ENCODE measurements at places on chromosomes 7 and 10.
A peak's percentile ranks its signal among the peaks of the same experiment; 100 is the strongest.

DNA sequence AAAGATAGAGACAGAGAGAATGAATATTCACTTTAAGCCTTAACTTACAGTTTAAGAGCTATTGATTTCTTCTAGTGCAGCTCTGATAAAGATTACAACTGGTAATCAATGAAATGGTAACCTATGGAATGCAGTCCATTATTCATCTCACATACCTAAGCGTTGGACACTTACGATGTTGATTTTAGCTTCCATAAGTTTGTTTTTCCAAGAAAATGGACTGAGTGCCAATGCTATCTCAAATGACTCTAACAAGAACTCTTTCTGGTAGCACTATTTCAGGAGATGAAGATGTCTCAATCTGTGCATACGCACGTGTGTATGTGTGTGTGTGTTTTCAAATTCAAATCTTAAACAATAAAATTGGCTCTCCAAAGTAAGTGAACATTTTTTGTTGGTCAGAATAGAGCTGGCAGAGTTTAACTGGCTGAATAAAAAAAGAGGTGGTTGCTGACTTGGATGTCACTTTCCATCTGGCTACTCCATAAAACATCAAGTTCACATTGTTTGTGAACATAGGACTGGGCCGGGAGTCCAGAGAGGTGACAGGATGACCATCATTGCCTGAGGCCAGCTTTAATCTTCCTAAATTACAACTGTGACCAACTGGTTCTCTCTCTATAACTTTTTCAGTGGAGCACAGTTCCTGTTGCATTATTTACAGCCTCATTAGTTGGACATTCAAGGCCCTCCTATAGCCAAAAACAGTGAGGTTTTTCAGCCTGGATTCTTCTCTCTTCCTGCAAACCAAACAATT, 106.9 kb upstream of the CSTF2T start:
- DNase-seq, result no peak

GRCh38 chr10:84163996-84164395, 9.6 kb upstream of the GPR15LG start:
- DNase-seq, result no peak

GRCh38 chr10:86646933-86647332, 7.4 kb upstream of the OPN4 start:
- DNase-seq, result no peak

GRCh38 chr7:52695973-52696595, 339.3 kb upstream of the POM121L12 start:
- DNase-seq, result no peak

- no peak for DNase-seq
These were observed 17.5 kb upstream of the RUFY2 start for GRCh38 chr10:68424454-68425014.

DNA sequence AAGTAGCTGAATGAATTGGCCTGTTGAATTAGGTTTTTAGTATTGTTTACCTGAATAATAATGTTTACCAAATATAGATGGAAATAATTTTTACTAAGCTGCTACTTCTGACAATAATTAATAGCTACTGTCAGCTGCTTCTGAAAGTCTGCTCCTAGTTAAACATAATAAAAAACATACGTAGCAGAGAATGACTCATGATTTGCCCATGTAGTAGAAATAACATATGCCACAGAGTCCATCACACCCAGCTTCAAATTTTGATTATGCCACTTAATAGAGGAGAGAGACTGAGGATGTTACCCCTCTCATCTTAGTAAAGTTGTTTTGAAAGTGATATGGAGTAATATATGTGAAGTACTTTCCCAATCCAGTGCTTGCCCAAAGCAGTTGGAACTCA, 57.6 kb upstream of the MDFIC start:
- DNase-seq, result no peak

DNA sequence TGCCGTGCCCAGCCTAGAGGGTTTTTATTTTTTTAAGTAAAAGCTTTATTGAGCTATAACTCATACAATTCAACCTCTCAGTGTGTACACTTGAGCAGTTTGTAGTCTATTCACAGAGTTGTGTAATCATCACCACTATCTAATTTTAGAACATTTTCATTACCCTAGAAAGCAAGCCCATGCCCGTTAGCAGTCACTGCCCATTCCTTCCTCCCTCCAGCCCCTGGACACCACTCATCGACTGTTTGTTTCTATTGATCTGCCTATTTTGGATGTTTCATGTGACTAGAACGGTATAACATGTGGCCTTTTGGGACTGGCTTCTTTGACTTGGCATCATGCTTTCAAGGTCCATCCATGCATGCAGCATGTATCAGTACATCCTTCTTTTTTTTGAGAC, 25.7 kb upstream of the SEC61A2 start:
- no peak for DNase-seq

DNA sequence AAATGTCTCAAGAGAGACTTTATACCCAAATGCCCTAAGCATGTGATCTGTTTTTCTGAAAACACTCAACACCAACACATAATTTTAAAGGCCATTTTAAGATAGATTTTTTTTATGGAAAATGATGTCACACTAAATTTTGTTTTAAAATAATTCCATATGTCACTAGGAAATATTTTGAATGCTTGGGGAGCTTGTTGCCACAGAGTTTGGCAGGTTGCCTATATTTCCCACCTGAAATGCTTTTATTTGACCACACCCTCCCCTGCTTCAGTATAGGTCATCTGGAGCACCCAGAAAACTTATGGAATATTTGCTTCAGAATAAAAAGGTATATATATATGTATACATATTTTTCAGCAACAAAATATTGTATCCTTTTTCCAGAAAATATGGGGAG, 180.0 kb upstream of the ANK3 start:
- no peak for DNase-seq

DNA sequence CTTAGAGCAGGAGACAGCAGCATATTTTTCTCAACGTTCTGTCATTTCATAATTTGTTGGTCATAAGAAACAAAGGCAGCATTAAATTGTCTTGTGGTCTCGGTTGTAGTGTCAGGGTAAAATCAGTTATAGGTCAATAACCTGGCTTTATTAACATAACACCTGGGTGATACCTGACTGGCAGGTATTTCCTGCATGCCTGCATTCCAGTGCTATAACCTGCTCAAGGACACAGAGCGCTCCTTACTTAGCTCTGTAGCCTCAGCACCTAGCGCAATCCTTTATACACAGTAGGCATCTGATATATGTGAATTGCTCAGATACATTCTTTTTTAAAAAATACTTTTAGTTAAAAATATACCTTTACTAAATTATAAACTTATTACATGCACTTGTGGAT, 38.9 kb upstream of the PRKG1 start:
- DNase-seq, result no peak

DNA sequence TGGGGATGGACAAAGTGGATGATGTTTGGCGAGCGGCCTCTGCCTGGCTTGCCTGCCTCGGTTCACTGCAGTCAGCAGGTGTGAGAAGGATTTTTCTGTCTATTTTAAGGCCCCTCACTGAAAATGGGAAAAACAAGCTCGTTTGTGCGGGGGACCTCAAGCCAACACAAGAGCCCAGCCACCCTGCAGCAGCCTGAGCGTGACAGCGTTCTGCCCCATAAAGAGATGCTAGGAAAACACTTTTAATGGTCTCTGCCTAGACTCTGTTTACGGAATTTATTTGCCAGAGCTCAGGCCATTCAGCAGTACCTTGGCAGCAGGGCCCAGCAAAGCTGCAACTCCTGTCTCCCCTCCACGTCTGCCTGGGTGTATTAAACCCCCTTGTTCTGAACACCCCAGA, 131.7 kb downstream of the GRK5 start:
- no peak for DNase-seq

- DNase-seq, result no peak
These were observed 1382.6 kb downstream of the GATA3 start for GRCh38 chr10:9437131-9437530.

DNA sequence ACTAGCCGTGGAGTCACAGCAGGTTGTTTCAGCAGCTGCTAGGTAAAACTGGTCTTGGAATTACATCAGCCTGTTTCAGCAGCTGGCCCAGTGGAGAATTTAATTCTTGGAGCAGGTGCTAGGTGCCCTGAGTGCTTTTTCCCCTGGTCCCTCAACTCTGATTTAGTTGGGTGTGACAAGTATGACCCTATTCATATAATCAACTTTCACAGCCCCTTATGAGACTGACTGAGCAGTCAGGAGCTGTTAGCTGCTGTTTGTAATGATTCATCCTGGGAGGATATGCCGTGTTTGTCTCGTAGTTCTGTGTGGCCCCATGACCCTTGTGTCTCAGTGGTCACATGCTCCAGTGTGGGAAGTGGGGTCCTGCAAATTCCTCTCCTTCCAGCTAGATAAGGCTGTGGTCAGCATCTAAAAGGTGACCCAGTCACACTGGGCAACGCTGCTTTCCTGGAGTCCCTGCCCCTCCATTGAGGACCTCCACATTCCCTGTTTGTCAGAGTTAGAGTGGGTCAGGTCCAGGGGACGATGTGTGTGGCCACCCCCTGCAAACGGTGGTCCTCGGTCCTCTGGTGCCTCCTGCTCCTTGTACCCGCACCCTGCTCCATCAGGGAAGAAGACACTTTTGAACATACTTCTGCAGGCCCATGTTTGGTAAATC, 28.3 kb downstream of the TBATA start:
- DNase-seq, result no peak

- no peak for DNase-seq
These were observed 93.0 kb upstream of the KCTD7 start for GRCh38 chr7:66535414-66536329.

GRCh38 chr10:31317652-31318381, 1.2 kb upstream of the ZEB1 start:
- DNase-seq, result peak; percentile 74

GRCh38 chr10:13911821-13912520, 325.2 kb downstream of the PRPF18 start:
- no peak for DNase-seq

- DNase-seq, result peak; percentile 60
These were observed 289.6 kb downstream of the SFMBT2 start for GRCh38 chr10:7121154-7121797.

GRCh38 chr10:79248341-79249185, 98.7 kb upstream of the PPIF start:
- DNase-seq, result no peak

DNA sequence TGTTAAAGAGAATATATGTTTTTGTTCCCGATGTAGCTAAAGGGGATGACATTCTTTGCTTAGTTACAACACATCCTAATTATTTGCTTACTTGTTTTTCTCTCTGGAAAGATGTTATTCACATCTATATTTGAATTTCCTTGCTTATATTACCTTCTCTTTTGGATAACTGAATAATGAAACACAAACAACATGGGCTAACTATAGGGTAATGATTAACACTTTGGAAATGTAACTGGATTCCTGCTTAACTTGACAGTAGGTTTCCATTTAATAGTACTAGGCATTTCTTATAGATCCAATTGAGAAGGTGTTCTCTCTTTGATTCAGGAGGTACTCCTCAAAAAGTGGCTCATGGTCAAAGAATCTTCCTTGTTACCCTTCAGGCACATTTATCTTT, 141.1 kb downstream of the CCSER2 start:
- DNase-seq, result no peak

DNA sequence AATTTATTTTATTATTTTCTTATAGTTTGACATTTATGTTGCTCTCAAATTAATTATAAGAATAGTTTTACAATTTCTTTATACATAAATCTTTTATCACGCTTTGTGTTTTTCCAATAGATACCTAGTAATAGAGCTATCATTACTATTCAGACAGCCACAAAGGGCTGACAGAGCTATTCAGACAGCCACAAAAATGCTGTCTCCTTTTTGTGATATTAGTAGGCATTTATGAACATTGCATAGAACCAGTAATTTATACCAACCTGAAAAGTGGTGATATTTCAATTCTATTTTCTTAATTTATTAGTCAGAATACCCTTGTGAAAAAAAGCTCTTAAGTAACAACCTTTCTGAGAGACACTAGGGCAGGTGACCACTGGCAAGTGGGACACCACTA, 34.2 kb upstream of the IGFBP3 start:
- DNase-seq, result no peak

DNA sequence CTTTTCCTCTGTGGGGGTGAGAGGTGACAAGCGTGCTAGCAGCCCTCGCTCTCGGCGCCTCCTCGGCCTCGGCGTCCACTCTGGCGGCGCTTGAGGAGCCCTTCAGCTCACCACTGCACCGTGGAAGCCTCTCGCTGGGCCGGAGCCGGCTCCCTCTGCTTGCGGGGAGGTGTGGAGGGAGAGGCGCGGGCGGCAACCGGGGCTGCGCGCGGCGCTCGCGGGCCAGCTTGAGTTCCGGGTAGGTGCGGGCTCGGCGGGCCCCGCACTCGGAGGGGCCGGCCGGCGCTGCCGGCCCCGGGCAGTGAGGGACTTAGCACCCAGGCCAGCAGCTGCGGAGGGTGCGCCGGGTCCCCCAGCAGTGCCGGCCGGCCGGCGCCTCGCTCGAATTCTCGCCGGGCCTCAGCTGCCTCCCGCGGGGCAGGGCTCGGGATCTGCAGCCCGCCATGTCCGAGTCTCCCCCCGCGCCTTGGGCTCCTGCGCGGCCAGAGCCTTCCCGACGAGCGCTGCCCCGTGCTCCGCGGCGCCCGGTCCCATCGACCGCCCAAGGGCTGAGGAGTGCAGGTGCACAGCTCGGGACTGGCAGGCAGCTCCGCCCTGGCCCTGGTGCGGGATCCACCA, 352.8 kb upstream of the PODXL start:
- DNase-seq, result no peak

All from CD4-positive, alpha-beta T cell treated with Interleukin-6 at 100 ng/mL for 8 hours (primary cell).